ENCODE measurements at places on chromosomes 6 and 20.

DNA sequence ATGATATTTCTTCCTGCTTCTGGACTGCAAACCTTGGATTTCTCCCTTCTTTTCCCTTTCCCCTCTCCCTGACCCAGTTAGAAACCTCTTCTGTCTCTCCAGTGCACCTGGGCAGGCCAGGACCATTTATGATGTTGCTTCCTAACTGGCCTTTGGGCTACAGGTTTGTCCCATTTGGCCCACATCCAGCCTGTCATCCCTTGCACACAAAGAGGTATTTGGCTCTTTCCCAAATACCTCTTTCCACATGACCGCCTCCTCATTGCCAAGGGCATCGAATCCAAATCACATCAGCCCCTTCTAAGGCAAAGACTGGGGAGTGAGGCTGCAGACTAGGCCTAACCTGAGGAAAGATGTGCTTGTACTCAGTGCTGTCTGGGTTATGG, 13.6 kb downstream of the FGD2 start:
- DNase-seq = no peak

DNA sequence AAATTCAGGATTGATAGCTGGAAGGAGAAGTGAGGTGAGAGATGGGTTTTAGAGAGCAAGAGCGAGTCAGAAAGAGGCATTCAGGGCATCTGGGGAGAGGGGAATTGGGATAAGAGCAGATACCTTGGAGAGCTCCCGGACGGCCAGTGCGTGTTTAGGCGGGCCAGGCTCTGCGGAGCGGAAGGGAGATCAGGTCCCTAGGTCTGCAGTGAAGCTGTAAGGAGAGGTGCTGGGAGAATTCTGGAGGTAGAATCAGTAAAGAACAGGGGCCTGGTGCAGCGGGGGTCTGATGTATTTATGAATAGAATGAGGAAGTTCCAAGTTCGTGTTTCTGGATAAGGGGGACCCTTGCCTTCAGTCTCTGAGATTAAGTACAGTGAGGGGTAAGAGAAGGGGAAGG, 47.4 kb upstream of the FAM83D start:
- no peak for DNase-seq

DNA sequence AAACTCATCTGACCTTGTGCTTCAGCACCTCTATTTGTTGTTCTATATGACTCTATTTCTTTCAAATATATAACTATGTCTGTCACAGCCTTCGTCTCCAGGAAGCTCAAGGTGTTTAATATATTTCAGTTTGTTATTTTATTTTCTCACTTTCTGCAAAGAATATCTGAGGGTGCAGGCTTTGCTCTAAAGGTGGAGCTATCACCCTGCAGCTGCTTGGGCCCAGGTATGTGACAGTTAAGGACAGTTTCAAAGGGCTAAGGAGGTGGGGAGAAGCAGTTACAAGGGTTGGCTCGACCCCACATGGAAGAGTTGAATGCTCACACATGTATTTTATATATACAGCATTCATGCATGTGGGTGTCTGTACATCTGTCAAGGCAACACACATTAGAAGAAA, 405.6 kb downstream of the BTBD9 start:
- no peak for DNase-seq

- no peak for DNase-seq
Measured at GRCh38 chr6:123118811-123119210, 122.8 kb downstream of the CLVS2 start.

DNA sequence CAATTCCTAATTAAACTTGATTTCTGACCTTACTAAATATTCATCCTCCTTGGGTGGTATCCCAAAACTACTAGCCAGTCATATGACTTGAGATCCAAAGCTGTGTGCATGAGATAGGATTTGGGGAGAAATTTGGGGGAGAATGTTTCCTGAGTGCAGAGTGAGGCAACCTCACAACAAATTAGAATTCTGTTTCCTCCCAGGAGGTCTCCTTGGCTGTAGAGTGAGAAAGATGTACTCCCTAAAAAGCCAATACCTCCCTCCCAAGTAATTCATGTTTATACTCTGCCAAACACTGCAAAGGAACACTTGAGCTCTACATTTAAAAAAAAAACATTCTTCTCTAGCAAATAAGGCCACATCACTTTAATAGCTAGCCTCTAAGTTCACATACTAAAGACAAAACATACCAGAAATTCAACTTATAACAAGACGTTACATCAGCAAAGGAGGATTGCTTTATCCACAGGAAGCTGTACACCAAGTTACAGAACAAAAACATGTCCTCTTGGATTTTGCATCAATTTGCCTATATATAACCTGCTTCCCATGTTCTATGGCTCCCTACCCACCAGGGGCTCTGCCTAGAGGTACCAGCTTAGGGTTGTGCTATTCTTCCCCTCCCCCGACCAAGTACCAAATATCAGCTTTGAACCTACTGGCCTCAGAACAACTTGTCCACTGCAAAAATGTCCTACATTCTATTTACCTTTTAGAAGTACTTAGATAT, 15.4 kb upstream of the TMEM30A start:
- no peak for DNase-seq

DNA sequence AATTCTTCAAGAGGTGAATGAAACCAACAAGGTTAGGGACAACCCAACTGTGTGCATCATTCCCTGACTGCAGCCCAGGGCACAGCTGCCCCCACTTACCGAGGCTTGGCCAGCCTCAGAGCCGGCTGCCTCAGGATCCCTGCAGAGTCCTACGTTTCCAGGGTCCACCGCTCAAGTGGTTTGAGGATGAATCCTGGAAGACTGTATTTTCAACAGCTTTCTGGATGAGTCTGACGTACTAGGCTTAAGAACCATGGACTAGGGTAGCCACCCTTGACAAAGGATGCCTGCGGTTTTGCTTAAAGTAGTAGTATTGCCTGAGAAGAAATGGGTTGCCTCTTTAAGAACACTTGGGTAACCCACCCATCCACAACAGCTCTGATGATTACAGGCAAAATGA, 101.4 kb downstream of the FOXC1 start:
- no peak for DNase-seq

DNA sequence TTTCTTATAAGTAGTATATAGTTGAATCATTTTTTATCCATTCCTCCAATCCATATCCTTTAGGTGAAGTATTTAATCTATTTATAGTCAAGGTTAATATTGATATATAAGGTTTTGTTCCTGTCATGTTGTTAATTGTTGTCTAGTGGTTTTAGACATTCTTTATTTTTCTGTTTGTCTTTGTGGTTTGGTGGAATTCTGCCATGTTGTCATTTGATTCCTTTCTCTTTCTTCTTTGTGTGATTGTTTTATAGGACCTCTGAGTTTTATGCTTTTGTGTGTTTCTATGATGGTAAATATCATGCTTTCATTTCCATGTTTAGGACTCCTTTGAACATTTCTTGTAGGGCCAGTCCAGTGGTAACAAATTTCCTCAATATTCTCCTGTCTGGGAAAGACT, 450.3 kb upstream of the BTBD3 start:
- no peak for DNase-seq

DNA sequence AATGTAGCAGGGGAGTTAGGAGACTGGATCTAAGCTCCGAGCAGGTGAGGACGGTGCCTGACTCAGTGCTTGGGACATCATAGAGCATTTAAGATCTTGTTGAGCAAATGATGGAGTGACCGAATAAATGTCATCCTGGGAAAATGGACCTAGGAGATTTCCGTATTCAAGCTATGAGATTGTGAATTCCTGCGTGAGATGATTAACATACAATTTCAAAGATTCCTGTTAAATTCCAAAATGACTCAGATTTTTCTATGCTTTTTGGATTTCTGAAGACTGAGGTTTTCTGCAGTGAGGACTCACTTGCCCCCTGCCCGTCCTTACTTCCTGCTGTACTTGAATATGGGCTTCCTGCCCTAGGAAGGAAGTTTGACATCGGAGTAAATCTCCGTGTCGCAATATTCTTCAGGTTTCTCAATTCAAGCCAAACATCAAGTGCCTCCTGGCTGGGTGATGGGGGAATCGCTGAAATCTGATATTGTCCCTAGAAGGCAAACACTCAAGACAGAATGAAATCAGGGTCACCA, 5.2 kb downstream of the SYTL3 start:
- DNase-seq = no peak

DNA sequence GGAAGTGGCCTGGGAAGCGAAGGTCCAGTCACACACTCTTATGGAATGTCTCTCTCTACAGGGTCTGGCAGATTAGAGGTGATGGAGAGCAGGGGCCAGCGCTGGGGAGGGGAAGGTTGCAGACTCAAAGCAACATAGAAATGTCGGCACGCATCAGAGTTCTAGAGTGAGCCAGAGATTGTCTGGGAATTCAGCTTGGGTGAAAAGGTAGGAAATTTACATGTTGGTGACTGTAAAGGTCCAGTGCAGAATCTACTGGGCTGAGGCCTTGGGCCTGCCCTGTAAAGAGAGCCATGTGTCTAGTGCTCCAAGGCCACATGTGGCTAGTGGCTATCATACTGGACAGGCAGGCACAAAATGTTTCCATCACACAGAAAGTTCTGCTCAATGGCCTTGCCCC, 80.8 kb downstream of the FOXA2 start:
- no peak for DNase-seq

GRCh38 chr6:4210629-4211419, 75.4 kb upstream of the ECI2 start:
- peak; percentile 43 for DNase-seq

DNA sequence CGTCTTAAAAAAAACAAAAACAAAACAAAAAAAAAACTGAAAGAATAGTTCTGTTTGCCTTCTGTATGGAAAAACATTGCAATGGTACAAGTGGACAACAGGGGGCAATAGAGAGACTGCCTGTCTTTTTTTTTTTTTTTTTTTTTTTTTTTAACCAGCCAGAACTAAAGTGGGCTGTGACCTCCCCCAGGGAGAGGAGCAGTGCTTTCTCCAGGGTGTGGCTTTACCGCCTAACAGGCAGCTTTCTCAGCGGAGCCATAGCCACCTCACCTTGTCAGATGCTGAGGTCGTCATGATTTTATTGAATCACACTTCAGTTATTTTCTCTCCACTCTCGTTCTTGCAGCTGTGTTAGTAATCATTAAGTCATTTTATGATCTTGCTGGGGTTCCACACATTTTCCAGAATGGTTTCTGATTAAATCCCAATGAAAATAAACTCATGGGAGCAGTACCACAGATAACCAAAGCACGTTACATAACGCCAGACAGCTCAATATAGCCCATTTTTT, 78.4 kb downstream of the GMPR start:
- peak; percentile 28 for DNase-seq

GRCh38 chr6:34152806-34153520, 7.1 kb upstream of the GRM4 start:
- no peak for DNase-seq

DNA sequence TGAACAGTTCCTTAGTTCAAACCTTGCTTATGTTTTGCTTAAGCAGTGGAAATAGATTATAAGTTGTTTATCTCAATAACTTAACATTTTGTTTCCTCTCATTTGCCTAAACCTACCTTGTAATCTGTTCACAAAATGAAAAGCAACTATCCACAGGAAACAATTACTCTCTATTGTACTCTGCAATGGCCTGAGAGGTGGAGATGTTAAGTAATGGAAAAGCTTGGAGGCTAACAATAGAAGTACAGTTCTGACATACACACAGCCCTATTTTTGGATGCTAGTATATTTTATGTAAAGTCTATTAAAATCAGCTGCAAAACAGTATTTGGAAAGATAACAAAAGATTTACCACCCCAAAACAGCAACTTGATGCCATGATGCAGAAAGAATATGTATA, 82.1 kb downstream of the TINAG start:
- DNase-seq = no peak

DNA sequence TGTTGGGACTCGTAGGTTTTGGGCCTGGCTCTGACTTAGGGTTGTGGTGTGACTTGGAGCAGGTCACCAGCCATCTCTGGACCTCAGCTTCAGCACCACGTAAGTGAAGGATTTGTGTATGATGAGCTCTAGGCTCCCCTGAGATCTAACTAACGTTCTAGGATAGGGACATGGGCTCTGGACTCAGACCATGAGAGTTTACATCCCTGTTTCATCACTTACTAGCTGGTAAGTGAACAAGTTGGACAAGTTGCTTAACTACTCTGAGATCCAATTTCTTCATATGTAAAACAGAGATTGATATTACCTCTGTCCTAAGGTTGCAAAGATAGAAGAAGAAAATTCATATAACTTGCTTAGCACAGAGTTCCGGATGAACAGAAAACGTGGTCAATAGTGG, 20.3 kb upstream of the PNPLA1 start:
- no peak for DNase-seq

- DNase-seq = no peak
Measured at GRCh38 chr6:153043719-153044118, 41.2 kb upstream of the MTRF1L start.

DNA sequence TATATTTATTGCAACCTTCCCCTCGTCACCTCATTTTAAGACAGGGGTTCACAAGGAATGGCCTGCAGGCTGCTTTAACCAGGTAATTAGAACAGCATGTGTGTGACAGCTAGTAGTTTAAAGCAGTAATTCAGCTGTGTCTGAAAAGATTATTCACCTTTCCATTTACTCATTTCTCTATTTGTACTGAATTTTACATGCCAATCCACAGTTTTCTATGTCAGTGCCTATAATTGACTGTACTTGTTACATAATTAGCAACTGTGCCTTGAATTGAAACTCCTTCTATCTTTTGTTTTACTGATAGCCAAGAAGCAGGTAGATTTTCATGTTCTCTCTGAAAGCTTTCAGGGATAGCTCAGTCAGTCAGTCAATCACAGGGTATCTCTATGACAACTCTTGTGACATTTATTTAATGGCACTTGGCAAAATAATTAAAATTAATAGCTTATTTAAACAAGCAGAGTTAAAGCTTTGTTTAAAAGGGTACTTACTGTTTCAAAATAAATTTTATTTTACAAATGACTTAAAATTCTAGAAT, 214.0 kb downstream of the ZFAND3 start:
- DNase-seq = no peak

DNA sequence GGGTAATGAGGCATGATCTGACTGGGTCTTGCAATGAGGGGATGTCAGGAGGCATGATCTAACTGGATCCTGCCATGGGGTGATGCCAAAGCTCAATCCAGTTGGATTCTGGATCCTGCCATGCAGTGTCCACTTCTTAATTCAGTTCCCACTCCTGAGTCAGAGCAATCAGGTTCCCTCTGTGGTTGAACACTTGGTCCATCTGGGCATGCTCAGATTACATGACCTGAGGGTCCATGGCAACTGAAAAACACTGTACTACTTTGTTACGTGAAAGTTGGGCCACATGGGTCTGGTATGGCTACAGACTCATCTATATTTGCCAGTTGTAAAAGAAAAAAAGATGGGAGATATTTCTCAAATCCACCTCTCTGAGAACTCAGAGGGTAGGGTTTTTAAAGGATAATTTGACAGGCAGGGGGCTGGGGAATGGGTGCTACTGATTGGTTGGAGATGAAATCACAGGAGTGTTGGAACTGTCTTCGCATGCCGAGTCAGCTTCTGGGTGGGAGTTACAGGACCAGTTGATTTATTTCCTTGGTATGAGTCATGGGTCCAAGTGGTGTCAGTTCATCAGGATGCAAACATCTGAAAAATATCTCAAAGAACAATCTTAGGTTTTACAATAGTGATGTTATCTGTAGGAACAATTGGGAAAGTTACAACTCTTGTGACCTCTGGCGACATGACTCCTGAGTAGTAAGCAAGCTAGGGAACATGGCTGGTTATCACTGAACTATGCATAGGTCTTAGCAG, 21.6 kb downstream of the C6orf163 start:
- DNase-seq = no peak

All from stimulated activated CD4-positive, alpha-beta T cell treated with anti-CD3 and anti-CD28 coated beads, Interleukin-2, amount 100 ng/mL, for 4 hours (primary cell).